Effector CD4-positive, alpha-beta T cell (primary cell): ENCODE measurements at places on chromosomes 13 and 19.

GRCh38 chr13:46817095-46817494 is 20.1 kb upstream of the ESD start:
- DNase-seq = no peak

DNA sequence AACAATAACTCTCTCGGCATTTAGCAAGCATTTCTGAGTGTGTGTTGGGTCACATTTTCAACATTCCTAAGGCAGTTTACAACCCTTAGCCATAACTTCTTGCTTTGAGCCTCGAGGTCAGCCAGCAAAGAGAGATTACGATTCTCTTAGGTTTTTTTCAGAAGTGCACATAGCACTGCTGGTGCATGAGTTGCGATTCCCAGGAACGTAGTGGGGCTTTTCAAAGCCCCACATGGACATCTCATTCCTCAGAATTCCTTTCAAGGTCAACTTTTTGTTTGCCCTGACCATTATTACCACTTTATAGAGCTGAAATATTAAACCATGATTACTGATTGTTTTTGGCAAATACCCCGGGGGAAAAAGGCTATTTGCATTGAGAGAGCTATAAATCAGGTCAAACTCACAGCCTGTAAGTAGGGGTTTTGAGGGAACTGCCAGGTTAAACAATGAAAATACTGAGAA is 705.3 kb downstream of the GPC5 start:
- no peak for DNase-seq

- DNase-seq = no peak
Observed at GRCh38 chr19:13935765-13936510, 2.3 kb downstream of the PODNL1 start.

DNA sequence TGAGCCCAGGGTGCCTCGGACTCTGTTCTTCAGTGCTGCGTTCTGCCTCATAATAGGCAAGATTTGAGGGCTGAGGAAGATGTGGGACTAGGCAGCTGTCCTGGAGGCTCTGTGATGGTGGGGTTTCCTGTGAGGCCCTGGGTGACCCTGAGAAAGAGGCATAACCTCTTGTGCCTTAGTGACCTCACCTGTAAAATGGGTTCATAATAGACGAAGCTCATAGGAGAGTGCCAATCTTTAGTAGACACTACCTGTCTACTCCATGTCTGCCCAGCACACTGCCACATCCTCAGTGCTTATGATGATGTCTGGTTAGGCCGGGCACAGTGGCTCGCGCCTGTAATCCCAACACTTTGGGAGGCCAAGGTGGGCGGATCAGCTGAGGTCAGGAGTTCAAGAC is 23.4 kb downstream of the RRAS start:
- DNase-seq = no peak

DNA sequence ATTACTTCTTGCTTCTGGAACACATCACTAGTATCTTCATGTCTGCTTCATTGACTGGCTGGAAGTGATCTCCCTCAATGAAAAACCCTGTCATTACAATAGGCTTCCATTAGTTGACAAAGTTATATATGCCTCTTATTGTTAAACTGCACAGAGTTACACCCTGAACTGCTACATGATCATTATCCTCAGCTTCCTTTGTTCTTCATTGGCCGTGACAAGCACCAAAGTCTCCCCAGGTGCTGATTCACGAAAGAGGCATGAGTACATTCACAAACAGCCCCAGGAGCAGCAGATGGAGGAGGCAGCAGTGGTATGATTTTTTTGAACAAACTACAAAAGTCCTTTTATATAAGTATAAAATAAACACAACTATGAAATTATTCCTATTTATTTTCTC is 51.4 kb downstream of the VWA8 start:
- no peak for DNase-seq

- DNase-seq = no peak
Observed at GRCh38 chr13:31214435-31214834, 14.7 kb downstream of the B3GLCT start.

GRCh38 chr19:12965017-12965811 is 4.2 kb upstream of the DAND5 start:
- peak; percentile 66 for DNase-seq

DNA sequence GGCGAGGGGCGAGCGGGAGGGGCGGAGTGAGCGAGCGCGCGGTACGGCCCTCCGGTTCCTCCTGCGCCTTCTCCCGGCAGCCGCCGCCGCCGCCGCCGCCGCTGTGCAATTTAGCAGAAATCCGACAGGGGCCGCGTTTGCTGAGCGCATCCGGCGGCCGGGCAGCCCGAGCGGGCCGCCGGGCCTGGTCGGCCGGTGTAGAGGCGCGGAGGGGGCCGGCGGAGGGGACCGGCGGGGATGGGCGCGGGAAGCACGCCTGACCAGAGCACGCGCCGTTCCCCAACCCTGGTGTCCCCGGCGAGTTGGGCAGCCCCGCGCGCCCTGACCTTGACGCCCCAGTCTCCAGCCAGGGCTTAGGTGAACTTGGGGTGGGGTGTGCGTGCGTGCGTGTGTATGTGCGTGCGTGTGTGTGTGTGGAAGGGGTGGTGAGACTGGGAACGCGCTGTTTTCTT is 144.5 kb upstream of the ZNF536 start:
- DNase-seq = no peak

DNA sequence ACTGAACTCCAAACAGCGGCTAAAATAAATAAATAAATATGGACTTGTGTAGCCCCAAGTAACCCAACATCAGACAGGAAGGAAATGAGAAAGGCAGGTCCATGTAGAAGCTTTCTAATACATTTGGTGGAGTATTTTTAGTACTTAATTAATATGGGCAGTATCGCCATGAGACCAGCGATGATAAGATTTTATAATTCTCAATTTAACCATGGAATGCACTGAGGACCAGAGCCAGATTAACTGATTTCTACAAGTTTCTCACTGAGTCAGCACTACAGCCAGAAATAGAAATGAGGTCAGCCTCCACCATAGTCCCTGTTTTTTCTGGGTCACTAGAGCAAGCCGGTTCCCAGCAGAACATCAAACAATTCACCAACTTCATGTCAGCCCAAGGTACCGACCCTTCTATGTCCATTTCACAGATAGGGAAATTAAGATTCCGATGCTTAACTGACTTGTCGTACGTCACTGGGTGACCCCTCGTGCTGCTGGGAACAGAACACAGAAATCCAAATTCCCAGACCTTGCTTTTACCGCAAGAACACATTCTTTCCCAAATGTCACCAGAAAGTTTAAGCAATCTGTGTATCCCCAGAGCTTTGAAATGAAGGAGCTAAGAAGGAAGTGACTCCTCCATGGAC is 90.4 kb downstream of the COL4A1 start:
- DNase-seq = no peak

GRCh38 chr13:80276371-80277289 is 64.3 kb downstream of the SPRY2 start:
- no peak for DNase-seq

DNA sequence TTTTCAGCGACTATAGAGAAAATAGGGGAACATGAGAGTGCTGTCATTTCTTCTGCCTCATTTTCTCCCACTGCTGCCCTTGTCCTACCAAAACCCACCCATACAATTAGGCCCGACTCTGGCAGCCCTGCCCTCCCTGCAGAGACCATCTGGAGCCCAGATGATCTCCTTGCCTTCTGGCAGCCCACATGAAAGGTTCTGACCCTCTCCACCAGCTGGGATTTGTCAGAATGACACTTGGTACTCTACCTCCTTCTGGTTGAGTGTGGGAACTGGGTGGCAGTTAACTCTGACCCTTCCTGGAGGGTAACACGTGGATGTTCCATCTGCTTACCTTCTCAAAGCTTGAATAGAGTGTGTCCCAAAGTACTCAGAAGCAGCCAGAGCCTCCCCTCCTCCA is 21.0 kb upstream of the SIAH3 start:
- DNase-seq = no peak

DNA sequence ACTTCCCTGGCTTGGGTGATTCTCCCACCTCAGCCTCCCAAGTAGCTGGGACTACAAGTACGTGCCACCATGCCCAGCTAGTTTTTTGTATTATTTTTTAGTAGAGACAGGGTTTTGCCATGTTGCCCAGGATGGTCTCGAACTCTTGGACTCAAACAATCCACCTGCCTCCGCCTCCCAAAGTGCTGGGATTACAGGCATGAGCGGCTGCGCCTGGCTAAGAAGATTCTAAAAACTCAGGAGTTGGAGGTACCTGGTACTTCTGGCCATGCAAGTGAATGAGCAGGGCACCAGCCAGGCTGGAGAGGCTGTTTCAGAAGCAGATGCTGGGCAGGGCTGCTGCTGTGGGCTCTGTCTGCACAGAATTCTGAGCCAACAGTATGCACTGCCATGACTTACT is 6.1 kb downstream of the MZF1 start:
- DNase-seq = no peak

DNA sequence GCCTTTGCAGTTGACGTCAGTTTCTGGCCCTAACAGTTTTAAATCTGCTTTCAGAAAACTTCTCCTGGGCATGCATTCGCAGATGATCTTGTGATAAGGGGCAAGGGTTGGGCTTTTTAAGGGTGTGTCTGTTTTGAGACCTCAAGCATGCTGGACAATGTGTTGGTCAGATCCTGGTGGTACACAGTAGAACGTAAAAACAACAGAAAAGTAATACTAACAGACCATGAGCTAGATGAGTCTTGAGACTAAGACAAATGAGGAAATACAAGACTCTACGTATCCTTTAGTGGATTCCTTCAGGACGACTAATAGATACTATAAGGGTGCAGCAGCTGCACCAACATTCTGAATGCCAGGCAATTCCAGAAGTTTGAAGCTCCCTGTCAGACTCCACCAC is 237.6 kb downstream of the DNAJC15 start:
- DNase-seq = no peak

DNA sequence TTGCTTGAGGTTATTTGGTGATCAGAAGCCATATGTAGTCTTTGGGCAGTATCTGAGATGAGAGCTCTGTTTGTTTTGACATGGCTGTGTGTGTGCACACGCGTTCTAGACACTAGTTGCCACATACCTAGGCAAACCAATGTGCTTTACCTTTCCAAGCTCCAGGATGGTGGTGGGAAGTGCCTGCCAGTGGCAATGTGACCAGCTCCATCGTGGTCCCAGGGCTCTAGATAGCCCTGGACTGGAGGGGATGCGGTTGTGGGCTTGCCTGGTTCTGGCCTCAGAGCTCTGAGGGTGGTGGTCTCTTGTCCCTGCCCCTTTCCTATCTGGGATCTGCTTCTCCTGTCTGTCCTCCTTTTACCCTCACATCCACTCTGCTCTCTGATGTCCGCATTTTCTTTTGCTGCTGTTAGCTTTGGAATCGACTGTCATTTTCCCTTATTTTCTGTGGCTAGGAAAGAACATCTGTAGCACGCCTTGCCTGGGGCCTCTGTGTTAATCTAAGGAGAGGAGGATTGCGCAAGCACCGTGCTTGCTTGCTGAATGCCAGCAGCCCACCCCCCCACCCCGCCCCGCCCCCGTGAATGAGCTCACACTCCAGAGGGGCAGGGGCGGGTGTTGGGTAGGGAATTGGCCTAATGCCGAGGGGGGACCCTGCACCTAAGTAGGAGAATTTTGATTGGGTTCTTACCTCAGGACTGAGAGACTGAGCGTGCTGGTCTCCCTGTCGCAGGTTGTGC is 89.5 kb downstream of the ARHGEF7 start:
- DNase-seq = no peak

DNA sequence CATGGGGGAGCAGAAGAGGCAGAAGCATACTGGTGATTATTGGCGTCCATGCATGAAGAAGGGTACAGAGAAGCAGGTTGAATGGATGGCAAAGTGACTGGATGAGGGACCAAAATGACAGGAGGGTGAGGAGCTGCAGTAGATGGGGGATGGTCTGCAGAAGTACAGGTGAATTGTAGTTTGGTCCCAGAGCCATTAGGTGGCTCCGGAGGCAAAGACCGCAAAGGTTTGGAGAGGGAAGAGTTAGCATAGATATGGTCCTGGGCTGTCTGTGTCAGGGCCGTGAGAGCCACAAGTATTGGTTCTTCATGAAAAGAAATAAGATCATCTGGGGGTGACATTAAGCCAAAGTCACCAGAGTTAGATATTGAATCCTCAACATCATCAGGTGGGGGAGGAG is 59.0 kb upstream of the ZNF726 start:
- no peak for DNase-seq

- no peak for DNase-seq
Observed at GRCh38 chr19:10518444-10519361, 1.5 kb upstream of the S1PR5 start.

DNA sequence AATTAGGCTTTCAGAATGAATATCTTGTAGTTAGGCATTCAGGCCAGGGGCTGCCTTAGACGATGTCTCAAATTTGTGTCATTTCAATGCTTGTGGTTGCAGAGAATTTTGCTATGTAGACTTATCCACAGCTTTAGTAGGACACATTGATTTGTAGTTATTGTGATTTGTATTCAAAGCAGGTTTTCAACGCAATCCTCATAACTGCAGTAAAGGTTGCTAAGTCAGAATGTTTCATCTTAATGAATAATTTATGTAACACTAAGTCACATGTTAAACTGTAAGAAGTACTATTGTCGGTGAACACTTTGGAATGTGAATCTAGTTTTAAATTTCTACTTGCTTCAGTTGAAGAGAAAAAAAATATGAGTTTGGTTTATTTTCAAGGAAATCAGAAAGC is 1117.2 kb upstream of the SPRY2 start:
- DNase-seq = no peak

- DNase-seq = no peak
Observed at GRCh38 chr13:99296398-99296797, 10.8 kb downstream of the GPR183 start.

DNA sequence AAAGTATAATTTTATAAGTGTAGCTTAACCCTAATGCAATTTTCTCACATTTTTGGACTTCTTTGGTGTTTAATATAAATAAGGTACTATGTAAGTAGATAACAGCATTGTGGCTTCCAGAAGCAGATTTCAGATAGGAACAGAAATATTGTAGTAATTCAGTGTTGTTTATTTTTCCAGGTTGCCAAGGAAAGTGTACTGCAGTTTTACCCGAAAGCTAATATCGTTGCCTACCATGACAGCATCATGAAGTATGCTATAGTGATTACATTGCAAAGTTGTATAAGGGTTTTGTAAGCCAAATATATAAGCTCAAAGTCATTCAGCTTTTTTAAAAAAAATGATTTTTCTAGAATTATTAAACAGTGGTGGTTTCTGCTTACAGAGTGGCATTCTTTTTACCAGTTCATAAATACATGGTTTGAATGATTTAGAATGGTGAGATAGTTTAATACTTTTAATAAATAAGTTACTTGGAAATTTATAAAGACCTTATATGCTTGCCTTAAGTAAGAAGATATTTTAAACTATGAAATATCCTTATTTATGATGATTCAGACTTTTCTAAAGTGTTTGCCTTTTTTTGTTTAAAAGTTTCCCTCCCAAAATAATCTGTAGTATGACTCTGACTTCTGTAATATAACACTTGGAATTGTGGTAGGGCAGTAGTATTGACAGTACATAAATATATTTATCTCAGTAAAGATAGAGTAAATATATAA is 3.7 kb downstream of the UBA2 start:
- no peak for DNase-seq

DNA sequence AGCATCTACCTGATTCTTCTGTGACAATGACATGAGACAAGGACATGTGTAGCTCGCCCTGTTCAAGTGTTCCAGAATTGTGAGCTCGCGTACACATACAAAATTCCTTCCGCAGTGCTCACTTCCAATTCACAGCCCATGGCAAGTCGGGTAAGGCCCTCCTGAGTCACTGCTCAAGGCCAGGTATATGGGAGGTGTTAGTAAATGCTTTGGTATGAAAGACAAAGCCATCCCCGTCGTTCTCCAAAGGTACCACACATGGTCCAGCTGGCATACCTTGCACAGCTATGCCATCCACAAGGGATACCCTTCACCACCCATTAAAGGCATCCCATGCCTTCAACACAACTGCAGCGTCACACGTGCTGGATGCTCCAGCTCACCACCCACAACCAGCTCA is 4.4 kb upstream of the ELL start:
- no peak for DNase-seq

GRCh38 chr19:2987797-2988196 is 10.4 kb downstream of the TLE6 start:
- no peak for DNase-seq

GRCh38 chr13:40259899-40260298 is 406.5 kb downstream of the FOXO1 start:
- no peak for DNase-seq
